ENCODE measurements at places on chromosomes 13 and 19.

- DNase-seq = no peak
Measured at GRCh38 chr13:63042686-63043085, 1627.0 kb upstream of the PCDH20 start.

DNA sequence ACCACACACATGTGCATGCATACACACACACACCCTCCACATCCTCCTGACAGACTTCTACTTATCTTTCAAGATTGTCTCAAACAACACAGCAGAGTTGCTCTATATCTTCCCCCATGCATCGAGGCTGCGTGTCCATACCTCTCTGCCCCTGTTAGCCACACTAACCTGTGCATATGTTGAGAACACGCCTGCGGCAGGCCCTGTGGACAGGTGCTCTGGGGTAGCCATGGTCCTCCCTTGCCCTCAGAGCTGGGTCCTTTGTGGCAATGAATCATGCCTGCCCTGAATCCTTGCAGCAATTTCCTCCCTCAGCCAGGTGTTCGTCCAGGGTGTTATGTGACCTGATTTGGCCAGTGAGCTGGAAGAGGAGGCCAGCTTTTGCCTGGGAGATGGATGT lies 213.3 kb downstream of the KATNAL1 start:
- DNase-seq = no peak

GRCh38 chr13:20399961-20400360 lies 125.7 kb downstream of the CRYL1 start:
- DNase-seq = no peak

- DNase-seq = no peak
Measured at GRCh38 chr13:72620874-72621273, 106.6 kb downstream of the MZT1 start.
